ENCODE measurements at places on chromosomes 5 and 9.

- no peak for DNase-seq
Observed at GRCh38 chr9:125074976-125075375, 68.4 kb downstream of the SCAI start.

DNA sequence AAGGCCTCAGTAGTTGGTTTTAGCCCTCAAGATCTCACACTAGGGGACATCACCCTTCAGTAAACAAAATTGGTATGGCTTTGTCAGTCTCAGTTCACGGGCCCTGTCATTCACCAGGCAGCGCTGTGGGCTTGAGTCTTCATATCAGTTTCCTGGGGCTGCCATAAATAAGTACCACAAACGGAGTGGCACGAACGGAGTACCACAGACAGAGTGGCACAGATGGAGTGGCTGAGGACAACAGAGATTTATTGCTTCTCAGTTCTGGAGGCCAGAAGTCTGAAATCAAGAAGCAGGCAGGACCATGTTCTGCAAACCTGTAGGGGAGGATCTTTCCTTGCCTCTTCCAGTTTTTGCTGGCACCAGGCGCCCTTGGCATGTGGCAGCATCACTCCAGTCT is 37.5 kb downstream of the DYNC2I2 start:
- DNase-seq: no peak

GRCh38 chr5:24606971-24607370 is 37.8 kb downstream of the CDH10 start:
- peak; percentile 93 for DNase-seq

- peak; percentile 91 for DNase-seq
Observed at GRCh38 chr9:128420060-128420650, 502 bp upstream of the CERCAM start.

GRCh38 chr5:313265-313664 is 8.2 kb upstream of the AHRR start:
- DNase-seq: no peak

GRCh38 chr9:127937388-127938297 is at the start of gene DPM2:
Gene DPM2, minus strand, starts transcription at chr9:127937854. Its CDS starts 34 bp downstream, at chr9:127937820.
- DNase-seq: peak; percentile 94

GRCh38 chr5:40914835-40915234 is 5.5 kb downstream of the C7 start:
- DNase-seq: no peak

- no peak for DNase-seq
Observed at GRCh38 chr9:4017749-4018491, 281.9 kb downstream of the GLIS3 start.

DNA sequence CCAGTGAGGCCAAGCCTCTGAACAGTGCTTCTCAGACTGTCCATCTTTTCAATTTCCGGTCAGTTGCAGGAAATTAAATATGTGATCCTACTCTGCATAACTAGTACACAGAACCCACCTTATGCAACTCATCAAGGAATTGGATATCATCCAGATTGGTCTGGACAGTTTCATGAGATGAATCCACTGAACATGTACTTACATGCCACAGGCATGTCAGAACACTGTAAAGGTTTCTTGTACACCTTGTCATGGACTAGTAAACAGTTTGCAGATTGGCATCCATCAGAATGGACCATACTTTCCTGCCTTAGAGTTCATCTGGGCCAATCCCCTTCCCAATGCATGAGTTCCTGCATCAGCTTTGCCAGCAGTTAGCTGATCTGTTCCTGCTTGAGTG is 30.4 kb downstream of the GARNL3 start:
- DNase-seq: no peak

DNA sequence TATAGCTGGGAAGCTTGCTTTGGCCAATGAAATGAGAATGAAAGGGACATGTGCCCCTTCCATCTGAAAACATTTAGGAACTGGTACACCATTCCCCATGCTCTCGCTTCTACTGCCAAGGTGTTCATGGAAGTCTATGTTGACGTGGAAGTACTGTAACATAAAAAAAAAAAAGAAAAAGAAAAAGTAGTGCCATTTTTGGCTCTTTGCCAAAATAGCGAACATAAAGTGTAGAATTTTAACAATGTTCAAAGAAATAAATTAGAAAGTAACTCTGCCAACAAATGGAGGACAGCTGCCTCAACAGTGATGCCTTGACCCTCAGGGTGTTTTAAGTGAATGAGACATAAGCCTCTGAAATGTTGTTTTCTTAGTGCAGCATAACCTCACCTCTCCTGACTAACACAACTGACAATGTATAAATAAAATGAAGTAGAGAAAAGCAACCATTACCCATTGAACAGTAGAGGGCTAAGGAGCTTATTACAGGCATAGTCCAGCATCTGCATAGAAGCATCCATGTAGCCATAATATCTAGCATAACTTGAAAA is 536.6 kb downstream of the DTWD2 start:
- no peak for DNase-seq

DNA sequence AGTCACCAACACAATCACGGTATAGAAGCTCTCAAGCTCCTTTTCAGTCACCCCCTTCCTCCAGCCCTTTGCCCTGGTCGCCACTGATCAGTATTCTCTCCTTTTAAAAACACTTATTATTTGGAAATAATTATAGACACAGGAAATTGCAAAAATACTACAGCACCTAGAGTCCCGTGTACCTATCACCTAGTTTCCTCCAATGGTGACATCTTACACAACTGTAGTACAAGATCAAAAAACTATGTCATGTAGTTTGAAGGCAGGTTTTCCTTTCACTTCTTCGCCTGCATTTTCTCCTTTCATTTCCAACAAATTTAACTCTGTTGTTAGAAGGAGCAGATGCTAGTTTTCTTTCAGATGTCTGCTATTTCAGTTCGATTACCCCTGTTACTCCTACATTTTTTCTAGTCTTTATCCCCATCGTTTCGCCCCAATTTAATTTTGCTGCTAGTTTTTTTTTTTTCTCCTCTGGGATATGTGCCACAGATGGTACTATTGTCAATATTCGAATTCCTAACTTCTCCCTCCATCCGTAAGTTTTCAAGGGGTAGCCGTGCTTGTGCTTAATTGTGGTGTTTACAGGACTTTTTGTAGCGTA is 612 bp upstream of the ATG10 start:
- no peak for DNase-seq

DNA sequence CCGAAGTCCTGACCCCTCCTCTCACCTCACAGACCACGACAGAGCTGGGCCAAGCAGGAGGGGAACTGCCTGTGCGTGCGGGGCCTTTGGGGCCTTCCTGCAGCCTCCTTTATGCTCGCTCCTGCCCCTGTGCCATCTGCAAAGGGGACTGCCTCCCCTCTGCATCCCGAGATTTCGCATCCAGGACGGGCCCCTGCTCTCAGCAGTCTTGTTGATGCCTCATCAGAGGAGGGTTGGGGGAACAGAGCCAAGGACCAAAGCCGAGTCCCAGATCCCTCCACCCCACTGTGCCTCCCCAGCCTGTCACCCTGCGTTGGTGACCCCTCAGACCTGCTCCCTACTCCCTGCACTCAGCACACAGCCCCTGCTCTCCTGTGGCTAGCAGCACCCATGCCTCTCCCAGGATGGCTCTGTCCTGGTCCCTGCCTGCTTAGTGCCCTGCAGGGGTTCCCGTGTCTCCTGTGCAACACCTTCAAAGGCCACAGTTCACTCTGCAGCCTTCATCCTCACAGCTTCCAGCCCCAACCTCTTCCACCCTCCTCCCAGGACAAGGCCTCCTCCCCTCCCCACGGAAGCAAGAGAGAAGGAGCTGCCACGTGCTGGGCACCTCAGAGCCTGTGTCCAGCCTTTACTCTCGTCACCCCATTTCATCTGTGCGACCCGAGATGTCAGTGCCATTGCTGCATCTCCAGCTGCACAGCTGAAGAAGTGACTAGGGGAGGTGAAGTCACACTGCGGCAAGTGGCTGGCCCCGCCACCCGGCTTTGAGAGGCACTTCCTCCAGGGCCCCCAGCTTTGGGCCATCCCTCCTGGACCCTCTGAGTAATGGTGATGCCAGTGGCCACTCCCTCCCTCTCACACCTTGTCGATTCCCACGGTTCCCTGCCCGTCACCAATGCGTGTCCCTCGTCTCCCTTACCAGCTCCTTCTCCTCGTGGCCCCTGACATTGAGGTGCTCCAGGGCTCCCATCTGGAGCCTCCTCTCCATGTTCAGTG is 62.6 kb upstream of the LRRTM2 start:
- no peak for DNase-seq

DNA sequence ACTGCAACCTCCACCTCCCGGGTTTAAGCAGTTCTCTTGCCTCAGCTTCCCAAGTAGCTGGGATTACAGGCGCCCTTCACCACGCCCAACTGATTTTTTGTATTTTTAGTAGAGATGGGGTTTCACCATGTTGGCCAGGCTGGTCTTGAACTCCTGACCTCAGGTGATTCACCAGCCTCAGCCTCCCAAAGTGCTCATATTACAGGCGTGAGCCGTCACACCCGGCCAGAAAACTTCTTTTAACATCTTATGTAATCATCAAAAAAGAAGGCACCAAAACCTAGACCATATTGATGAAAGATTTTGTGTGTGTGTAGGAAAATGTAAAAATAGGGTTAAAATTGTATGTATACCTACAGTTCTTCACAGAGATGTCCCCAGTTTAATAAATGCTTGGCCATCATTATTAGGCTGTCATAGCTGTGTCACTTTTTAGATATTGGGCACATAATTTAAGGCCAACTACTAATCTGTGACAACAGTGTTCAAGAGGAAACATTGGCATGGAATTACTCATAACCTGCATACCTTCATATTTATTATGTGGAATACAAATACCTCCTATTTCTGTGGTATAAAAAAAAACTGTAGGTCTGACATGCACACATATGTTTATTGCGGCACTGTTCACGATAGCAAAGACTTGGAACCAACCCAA is 44.4 kb downstream of the RAD50 start:
- DNase-seq: no peak

DNA sequence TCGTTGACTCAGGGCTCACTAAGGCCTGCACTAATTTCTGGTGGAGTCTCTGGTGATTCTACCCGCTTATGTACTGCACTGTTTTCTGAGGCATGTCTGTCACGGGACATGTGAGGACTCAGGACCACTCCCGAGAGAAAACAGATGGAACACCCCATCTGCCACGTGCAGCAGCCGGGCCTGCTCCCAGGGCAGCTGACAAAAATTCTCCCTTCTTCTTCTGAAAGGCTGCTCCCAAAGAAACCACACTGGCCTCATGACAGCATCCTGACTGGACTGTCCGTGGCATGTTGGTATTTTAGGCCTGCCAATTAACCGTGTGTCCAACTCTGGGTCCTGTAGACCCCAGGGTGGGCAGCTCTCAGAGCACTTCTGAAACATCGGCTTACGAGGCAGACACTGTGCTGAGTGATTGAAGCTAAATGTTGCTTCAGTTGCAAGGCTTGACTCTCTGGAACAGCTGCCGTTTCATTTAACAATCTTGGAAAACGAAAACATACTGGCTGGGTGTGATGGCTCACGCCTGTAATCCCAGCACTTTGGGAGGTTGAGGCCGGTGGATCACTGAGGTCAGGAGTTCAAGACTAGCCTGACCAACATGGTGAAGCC is 39.0 kb downstream of the FAM240B start:
- DNase-seq: peak; percentile 60

DNA sequence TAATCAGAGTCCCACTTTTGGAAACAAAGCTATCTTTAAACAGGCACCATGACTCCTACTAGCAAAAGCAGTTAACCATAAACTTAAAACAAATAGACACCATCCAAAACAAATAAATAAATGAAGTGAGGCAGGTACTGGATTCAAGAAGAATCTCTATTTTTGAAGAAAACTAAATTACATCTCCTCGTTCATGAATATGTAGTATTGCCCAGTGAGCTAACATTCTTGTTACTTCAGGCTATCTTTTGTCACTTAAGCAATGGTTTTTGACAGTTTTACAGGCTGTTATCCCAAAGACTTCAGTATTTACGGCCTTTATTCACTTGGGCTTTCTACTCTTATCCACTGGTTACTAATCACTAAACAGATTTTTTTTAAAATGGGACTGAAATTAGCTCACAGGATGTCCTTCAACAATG is 242.5 kb downstream of the MLLT3 start:
- DNase-seq: no peak

- peak; percentile 46 for DNase-seq
Observed at GRCh38 chr5:125463466-125464092, 717.1 kb upstream of the ZNF608 start.

DNA sequence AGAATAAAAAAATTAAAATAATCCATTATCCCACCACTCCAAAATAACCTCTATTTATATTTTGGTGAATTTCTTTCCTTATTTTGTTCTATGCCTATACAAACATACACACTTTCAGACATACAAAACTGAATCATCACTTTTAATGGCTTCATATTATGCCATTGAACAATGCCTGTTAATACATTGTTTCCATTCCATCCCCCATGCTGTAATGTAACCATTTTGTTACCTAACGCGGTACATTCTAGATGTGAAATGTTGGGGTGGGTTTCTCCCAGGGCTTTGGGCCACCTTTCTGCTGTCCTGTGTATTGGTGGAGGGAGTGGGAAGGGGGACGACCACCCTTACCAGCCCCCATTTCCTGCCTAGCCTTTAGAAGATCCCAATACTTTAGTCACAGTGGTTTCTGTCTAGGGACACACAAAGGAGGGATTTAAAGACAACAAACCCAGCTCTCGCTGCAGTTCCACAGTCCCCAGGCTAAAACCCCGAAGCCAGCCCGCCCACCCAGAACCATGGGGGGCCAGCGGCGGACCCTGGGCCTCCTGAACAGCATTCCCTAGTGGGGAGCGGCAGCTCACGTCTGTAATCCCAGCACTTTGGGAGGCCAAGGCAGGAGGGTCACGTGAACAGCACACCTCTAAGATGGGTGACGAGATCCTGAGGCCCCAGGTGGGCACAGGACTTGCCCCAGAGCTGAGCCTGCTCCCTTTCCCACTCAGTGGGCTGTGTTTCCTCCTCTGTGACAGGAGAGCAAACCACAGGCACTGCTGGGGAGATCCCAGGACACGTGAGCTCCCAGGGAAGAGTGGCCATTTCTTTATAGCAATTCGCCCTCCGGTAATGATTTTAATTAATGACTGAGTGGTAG is 56.9 kb upstream of the STXBP1 start:
- no peak for DNase-seq

- no peak for DNase-seq
Observed at GRCh38 chr5:163381832-163382231, 55.6 kb upstream of the CCNG1 start.
